ENCODE measurements at places on chromosomes 5 and 9.

- no peak for DNase-seq
Measured at GRCh38 chr5:76821136-76821535, 2.3 kb downstream of the F2RL1 start.

GRCh38 chr5:16864631-16865131, 71.4 kb downstream of the MYO10 start:
- DNase-seq = no peak

DNA sequence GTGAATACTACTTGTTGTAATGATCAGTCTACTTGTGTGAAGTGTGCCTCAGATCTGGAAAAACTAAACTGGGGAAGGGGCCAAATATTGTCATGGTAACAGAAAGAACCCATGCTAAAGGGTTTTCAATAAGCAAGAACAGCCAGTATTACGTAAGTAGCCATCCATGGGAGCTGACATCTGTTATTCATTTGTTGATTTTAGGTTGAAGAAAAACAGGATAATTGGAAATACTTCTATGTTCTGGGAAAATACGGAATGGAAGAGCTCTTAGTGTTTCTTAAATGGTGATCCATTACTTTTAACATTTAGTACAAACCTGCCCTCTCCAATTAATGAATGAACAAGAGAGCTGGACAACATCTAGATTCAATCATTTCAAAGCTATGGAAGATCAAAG, 485.8 kb downstream of the NTRK2 start:
- DNase-seq = no peak

- no peak for DNase-seq
Measured at GRCh38 chr9:125407432-125407973, 145.9 kb downstream of the GAPVD1 start.

GRCh38 chr5:55993013-55993412, 1.8 kb downstream of the IL6ST start:
- DNase-seq = no peak

DNA sequence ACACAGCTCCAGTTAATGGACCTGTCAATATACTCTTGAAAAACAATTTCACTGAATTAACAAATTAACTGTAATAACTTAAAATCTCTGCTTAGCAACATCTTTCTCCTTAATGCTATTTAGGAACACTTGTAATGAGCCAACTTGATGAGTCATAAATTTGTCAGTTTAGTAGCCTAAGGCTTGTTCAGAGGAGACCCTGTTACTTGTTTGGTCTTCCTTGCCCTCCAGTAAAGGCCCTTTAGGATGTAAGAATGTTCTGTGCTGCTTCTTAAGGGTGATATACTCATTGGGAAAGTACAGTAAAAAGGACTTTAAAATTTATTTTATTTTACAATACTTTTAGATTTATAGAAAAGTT, 11.4 kb upstream of the MATR3 start:
- no peak for DNase-seq

GRCh38 chr9:129203556-129203909, 25.5 kb upstream of the IER5L start:
- no peak for DNase-seq

DNA sequence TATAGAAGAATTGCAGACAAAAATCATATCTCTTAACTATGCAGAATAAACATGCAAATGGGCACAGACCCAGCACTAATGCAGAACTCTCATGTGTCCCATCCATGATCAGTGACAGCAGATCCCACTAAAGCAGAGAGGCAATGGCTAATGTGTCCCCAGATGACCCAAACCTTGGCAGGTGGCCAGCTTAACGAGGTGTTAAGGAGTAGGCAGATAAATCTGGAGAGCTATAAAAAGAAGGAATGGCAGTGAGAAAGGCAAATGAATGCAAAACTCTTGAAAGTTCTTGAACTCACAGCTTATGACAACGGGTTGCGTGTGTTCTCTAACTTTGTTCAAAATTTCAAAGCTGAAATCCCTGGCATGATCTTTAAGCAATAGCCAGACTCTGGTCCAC, 265.4 kb downstream of the RASEF start:
- no peak for DNase-seq

DNA sequence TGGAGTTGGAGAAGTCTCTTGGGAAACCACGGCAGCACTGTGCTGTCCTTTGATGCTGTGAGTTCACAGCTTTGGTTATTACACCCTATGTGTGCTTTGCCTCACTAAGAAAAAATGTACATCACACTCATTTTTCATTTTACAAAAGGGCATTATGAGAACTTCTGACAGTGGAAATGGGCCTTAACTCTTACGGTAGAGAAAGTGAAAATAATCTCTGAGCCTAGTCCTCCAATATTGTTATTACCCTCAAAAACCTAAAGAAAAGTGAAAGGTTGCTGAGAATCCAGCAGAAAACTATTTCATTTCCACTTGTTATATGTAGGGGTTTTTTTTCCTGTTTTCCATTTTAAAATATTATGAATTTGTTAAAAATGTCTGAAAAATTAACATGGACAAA, 8.2 kb upstream of the OR13D1 start:
- no peak for DNase-seq

DNA sequence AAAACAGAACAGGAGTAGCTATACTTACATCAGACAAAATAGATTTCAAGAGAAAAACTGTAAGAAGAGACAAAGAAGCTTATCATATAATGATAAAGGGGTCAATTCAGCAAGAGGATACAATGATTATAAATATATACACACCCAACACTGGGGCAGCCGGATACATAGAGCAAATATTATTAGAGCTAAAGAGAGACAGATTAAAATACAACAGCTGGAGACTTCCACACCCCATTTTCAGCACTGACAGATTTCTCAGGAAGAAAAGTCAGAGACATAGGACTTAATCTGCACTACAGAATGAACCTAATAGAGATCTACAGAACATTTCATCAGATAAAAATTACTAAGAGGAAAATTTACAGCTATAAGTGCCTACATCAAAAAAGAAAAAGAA, 35.7 kb downstream of the OXCT1 start:
- DNase-seq = no peak

- DNase-seq = no peak
Measured at GRCh38 chr5:116343961-116344360, 230.7 kb downstream of the SEMA6A start.

- peak; percentile 25 for DNase-seq
Measured at GRCh38 chr5:179866241-179867078, 7.8 kb upstream of the MRNIP start.

DNA sequence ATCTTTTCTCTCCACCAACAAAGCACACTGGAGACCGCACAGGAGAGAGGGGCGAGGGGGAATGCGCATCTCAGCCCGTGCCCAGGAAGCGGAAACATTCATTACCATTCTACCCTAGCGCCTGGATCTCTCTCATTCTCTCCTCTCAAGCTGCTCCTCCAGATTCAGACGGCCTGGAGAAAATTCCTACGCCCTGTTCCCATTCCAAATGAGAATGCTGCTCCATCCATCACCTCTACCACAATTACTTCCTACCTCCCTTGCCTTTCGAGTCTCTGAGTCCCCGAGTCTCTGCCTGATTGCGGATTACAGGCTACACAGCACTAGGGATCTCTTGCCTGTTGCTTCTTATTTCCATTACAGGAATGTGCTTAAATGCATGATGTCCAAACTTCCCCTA, 6.7 kb downstream of the DDX31 start:
- DNase-seq = no peak

DNA sequence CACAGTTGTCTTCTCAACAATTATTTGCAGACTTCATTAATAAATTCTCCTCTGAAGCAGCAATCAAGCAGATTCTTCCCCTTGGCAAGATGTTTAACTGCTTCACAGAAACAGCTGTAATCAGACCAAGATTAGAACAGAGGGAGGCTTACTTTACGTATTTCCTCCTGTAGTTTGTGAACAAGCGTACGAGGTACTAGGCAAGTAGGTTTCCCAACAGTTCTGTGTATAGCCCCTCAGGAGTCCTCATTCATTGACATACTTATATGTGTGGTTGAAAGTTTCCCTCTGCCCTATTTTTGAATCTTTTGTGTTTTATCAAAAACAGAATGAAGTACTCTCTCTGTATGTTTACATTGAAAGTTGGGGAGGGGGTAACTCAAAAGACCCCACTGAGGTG, 128.0 kb downstream of the SPATA31D1 start:
- DNase-seq = no peak

DNA sequence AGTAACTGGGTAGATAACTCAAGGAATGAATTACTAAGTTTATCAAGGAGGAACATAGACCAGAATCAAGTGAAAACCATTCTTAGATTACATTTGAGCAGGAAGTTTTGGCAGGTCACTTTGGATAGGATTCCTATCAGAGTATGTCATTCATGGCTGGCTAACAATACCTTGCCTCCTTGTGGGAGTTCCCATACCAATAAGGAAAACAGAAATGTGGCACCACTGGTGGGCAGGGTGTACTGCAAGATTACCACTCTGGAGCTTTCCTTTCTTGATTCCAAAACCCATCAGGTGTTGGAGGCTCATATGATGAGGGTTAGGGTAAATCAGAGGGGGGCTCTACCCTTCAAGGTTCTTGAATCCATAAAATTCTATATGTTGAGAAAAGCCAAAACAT, 18.6 kb upstream of the SPATA31D1 start:
- DNase-seq = no peak

GRCh38 chr5:128536254-128537220, 1.5 kb downstream of the FBN2 start:
- no peak for DNase-seq

- no peak for DNase-seq
Measured at GRCh38 chr5:38870595-38870994, 24.8 kb downstream of the OSMR start.

- no peak for DNase-seq
Measured at GRCh38 chr5:132469380-132470009, 21.1 kb downstream of the IRF1 start.

DNA sequence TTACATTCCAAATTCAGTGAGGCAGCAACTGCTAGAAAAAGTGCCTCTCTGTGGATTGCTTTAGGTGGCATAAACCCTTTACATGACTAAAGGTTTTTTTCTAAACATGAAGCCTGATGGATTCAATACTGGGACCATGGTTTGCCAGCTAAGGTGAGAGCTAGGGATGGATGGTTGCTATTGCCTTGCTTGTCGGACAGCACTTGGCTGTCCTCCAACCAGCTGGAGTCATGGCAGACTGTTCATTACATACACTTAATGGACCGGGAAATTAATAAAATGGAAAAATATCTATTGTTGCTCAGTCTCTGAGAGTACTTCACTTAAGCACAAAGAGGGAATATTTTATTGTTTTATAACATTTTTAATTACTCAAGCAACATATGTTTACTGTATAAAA, 116.9 kb upstream of the TRPC7 start:
- no peak for DNase-seq

DNA sequence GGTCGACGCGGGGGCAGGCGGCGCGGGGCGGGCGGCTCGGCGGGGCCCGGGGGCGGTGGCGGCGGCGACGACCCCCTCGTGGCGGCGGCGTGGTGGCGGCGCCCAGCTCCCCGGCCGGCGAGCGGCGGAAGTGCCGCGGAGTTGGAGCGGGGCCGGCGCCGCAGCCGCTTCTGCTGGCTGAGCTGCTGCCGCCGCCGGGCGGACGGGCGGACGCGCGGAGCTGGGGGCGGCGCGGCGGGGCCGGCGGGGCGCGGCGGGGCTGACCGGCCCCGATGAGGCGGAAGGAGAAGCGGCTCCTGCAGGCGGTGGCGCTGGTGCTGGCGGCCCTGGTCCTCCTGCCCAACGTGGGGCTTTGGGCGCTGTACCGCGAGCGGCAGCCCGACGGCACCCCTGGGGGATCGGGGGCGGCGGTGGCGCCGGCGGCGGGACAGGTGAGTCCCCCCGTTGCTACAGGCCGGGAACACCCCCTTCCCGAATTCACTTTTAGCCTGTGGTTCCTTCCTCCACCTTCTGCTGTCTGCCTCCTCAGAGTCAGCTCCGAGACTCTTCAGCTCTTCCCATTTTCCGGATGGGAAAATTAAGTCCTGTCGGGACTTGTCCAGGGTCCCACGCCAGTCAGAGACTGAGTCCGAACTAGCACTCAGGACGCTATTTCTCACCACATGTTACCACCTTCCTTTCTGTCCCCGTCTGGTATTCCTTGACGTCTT, at the start of gene GALNT10:
TSS of gene GALNT10 (plus strand) at position 139 of the 710 bp plus-strand sequence. CDS start at position 273, 134 bp downstream.
- DNase-seq = no peak

DNA sequence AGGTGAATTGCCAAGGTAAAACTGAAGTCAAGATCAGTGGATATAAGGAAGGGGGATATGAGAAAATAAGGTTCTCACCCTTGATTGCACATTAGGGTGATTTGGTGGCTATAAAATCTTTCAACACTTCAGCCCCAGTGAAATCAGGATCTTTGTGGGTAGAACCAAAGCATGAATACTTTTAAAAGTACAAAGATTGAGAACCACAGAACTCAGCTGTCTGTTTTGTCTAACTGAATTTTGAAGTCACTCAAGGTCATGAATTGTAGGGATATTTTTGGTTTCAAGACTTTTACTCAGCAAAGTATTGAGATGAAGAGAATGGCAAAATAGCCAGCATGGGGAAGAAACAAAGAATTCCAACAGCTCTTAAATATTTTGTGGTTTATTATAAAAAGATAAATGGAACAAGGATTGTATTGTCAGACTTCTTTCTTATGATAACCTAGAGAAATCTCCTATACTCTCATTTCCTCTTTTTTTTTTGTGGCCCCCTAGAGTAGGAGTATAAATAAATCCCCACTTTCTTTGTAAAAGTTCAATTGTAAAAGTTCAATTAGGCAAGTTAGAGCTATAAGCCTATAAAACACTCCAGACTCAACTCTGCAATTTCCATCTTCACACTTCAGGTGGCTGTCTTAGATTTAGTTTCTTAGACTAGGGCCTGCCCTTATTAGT, 272.9 kb downstream of the PDE4D start:
- no peak for DNase-seq

- DNase-seq = no peak
Measured at GRCh38 chr5:28369418-28369817, 1331.0 kb upstream of the CDH9 start.

GRCh38 chr5:32542216-32543059, 42.9 kb upstream of the SUB1 start:
- DNase-seq = peak; percentile 37

DNA sequence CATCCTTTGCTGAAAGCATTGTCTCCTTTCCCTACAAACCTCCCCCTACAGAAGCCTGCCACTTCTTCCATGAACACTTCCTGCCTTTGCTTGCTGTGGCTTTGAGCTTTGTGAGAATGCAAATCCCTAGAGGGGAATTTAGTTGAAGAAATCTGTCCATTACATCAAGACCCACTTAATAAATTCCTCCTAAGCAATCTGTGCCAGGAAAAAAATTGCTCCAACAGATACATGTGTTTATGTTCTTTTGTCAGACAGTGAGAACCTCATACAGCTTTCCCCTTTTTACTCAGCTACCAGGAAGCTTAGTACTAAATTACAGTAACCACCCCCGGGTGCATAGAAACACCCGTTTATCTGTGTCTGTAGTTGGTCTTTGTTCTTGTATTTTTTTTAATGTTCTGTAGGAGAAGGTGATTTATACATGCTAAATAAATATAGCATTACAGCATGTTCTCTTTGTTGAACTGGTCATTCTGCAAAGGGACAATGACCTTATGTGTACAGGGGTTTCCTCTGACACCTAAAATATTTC, 43.9 kb downstream of the SH3TC2 start:
- DNase-seq = no peak

DNA sequence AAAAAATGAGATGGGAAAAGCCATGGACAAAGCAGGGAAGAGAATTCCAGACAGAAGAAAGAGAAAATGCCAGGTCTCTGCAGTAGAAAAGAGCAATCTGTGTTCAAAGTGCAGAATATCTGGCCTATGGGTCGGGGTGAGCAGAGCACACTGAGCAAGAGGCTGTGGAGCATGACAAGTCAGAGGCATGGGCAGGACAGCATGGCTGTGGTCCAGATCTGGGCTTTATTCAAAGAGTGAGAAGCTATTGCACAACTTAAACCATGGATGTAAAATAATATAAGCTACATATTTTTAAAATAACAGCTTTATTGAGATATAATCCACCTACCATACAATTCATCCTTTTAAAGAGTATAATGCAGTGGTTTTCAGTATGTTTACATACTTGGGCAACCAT, 133.1 kb upstream of the SPDL1 start:
- DNase-seq = no peak

Measured in activated naive CD4-positive, alpha-beta T cell treated with Interleukin-2 at 50 U/mL for 16 hours (primary cell).